ENCODE measurements at places on chromosomes 1 and 21. TPM values are rescaled to one million over a fixed set of nuclear protein-coding genes. Genes with fewer than 3 reads are reported as not detected.

DNA sequence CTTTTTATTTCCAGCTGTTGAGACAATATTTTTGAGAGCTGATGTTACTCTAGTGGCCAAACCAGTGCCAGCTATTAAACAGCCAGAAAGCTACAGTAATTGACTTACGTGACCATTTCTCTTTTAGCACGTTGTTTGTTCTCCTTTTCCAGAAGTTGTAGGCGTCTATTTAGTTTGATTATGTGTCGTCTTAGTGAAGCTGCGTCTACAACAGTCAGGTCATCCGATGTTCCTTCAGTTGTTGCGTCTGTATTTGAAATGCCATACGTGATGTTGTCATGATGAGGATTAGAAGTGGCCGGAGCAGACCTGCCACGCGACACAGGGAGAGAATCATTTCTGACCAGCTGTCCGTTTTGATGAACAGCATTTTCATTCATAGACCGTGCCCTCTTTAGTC is 38.2 kb downstream of the TMEM51 start:
- no peak for DNase-seq

GRCh38 chr1:9320520-9321479 is 28.1 kb downstream of the SPSB1 start:
- DNase-seq, result peak; percentile 79

GRCh38 chr1:215497528-215497927 is 69.6 kb upstream of the KCTD3 start:
- no peak for DNase-seq

GRCh38 chr1:86621286-86621685 is 74.4 kb downstream of the CLCA4 start:
- DNase-seq, result no peak

DHCR24 gene
- total RNA-seq, result 206 TPM

DISP1 gene
- total RNA-seq, result 4.7 TPM

POU3F1 gene
- total RNA-seq, result not detected
